ENCODE measurements at places on chromosomes 16 and 17.

DNA sequence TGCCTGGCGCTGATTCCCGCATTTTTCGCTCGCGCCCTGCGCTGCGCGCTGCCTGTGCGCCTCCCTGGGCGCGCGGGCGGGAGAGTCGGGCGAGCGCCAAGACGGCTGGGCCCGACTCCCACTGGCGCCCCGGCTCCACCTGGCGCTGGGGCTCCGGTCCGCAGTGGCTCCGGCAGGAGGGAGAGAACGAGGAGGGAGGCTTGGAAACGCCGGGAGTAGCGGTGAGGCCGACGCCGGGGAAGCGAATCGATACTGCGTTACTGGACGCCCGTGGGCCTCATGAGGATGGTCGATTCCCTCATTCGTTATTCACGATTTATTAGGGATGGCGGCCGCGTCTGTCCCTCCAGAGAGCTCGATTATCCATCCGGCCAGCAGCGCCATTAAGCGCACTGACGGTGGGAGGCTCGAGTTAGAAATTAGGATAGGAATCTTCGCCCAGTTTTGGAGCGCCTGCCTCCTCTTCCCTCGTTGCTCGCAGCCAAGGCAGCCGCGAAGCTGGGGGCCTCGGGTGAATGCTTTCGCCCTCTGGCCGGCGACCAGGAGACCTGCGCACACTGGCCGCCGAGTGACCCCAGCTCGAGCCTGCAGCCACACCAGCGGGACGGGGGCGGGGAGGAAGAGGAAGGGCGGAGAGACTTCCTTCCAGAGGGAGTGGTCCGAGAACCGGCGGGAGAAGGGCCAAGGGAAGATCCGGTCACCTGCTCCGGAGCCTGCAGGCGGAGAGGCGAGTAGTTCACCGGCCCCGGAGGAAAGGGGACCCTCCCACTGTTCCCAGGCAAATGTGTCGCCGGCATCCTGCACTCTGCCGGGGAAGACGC is 1.3 kb upstream of the PCGF2 start:
- DNase-seq = no peak

GRCh38 chr17:82793974-82794630 is 42.2 kb downstream of the TBCD start:
- no peak for DNase-seq

DNA sequence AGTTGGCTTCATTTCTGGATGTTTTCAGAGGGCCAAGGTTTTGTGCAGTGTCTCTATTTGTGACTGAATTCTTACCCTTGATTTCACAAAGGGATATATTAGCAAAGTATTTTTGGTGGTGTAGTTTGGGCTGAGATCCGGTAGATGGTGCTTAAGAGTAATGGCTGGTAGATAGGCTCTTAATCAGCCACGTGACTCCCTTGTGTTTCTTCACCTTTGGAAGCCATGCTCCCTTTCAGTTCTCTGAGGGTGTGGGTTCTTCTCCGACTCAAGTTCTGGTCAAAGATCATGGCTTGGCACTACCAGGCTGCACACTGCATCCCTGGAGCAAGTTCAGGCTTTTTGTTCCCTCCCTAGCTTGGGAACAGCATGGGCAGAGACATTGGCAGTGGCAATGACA is 887.3 kb downstream of the CDH8 start:
- no peak for DNase-seq

DNA sequence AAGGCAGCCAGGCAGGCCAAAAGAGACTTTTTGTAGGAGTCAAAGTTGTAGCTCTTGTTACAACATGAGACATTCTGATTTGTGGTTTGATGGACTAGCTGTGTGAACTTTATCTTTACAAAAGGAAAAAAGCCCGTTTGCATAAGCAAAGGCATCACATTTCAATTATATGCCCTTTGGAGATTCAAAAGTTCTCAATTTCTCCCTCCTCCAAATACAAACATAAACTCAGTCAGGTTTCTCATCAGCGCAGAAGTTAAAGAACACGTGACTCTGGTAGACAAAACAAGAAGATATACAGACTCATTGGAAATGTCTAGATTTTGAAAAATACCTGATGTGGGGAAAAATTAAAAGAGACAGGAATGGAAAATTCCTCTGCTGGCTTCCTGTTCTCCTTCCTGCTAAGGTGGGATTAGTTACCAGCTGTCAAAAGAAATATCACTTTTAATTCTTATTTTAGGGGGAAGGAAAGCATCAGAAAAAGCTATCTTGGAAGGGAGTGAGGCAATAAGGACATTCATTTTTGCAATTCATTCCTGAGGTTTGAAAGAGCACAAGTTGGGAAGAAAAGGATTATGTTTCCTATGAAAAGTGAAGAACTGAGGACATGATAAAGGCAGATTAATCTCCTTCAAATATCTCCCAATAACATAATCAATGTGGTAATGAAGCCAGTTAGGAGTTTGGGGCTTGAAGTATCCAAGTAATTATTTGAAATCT is 4.6 kb upstream of the KCNJ16 start:
- no peak for DNase-seq

DNA sequence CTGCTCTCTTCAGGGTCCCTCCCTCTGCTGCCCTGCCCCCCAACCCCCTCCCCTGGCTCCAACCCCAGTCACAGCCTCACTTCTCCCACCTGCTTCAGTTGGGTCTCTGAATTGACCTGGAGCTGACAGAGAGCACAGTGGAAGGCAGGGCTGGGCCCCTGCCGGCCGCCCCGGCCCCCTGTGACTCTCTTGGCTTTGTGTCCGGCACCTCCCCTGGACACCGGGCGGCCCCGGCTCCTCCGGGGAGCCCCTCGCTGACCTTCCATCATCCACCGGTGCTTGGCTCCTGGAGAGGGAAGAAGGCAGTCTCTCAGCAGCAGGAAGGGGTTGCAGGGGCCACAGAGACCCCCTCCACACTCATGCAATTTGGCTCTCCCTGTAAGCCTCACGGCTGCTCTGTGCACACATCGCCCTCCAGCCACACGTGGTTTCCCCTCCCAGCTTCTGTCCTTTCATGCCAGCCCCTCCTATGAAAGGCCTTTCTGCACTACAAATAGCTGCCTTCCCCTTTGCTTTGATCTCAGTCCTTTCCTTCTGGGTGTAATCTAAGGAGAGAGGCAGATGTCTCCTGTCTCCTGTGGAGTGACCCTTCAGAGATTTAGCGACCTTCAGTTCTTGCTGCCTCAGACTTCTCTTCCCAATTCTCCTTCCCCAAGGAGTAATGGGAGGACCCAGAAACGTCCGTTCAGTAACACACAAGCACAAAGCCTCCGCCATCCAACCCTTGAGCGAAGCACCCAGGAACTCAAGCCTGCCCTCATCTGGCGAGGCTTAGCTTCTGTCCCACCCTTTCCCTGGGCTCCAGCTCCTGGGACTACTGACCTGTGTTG is 8.3 kb downstream of the NKIRAS2 start:
- no peak for DNase-seq

- no peak for DNase-seq
These were observed 41.6 kb downstream of the B9D1 start for GRCh38 chr17:19320876-19321275.

DNA sequence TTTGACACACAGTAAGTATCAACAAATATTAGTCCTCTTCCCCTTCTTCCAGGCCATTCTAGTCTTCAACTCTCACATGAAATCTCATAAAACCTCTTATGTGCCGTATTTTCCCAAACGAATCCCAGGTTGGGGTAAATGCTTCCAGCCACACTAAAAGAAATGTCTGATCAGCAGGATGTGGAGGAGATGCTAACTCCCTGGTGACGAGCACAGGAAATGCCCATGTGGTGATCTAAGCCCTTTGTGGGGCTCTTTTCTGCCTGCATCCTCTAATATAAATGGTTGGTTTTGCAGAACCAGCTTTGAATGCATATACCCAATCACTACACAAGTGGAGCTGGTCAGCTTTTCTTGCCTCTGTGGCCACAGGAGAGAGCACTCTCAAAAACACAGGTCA is 498.2 kb upstream of the ERCC4 start:
- no peak for DNase-seq

DNA sequence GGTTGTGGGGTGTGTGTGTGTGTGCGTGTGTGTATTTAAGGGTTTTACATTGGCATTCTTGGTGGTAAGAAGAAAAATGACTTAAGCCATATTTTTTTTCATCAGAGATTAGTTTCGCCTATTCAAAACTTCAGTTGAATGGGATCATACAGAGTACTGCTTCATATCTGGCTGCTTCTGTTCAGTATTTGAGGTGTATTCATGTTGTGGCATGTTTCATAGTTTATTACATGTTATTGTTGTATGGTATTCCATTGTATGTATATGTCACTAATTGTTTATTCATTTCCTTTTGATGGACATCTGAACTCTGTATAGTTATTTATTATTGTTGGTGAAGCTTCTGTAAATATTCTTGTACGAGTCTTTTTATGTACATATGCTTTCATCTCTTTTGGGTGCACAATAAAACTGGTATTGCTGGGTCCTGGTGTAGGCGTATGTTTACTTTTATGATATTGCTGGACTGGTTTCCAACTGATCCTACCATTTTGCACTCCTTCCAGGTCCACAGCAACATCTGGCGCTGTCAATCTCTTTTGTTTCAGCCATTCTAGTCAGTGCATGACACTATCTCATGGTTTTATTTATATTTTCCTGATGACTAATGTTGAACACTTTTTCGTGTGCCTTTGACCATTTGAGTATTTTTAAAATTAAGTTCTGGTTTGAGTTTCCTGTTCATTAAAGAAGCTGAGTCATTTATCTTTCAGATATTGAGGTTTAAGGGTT is 77.4 kb upstream of the MAF start:
- DNase-seq = no peak

DNA sequence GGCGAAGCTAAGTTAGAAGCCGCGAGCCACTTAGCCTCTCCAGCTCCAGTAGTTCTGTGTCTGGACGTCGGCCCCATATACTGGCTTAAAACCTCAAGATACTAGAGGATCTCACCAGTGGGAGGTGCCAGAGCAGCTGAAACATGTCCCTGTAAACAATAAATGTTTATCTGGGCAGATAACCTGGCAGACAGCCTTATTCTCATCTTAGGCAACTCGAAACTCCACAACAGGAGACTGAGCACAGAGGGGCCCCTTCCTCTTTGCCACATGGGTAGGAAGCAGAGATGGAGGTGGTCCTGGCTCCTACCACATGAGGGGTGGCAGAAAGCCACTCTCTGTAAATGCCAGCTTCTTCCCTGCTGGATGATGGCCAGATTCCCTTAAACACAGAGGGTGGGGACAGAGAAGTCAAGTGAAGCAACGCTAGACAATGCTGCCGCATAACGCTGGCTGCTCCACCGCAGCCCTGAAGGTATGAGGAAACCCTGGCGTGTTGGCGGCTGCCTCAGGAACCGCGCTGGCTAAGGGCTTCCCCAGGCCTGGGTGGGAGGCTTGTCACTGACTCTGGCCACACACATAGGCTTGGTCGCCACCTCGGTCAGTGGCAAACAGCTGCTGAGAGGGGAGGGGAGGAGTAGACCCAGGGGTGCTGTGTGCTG is 67.9 kb downstream of the HIC1 start:
- DNase-seq = no peak

- DNase-seq = no peak
These were observed at the start of gene PRSS53 for GRCh38 chr16:31088459-31089183. Gene PRSS53, minus strand, starts transcription at chr16:31088943. Its CDS starts 134 bp downstream, at chr16:31088809.

DNA sequence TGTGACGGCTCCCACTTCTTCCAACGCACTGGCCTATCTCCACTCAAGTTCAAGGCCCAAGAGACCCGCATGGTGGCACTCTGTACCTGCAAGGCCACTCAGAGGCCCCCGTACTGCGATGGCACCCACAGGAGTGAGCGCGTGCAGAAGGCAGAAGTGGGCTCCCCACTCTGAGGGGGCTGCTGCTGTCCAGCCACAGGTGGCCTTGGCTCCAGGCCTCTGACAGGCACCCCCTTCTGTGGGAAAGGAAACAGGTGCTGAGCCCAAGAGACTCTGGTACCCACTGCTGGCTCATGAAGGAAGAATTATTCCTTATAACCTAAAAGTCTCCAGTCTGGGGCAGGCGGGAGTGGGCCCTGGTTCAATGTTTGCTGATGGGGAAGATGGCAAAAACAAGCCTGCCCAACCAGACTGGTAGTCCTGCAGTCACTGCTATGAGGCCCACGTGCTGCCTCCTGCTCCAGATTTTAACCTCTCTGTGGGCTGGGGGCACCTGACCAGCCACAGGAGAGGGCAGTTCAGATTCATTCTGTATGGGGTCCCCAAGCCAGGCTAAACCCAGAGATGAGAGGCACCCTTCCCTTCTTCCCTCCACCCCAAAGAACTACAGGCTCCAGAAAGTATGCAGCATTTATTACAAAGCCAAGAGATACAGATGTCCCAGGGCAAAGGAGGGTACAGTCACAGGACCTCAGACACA is 3.3 kb downstream of the CISD3 start:
- no peak for DNase-seq

DNA sequence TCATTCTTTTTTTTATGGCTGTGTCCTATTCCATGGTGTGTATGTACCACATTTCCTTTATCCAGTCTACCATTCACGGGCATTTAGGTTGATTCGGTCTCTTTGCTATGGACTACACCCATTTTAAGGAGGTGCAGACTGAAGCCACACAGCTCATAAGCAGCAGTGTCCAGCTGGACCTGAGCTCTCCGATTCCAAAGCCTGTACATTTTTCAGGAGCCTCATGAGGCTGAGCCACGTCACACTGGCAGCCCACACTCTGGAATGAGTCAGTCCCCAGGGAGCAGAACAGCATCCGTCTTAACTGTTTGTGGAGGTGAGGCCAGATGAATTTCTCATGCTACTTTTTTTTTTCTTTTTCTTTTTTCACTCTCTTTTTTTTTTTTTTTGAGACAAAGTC is 116.1 kb downstream of the C16orf95 start:
- DNase-seq = no peak

GRCh38 chr16:70659546-70659945 is 13.2 kb downstream of the IL34 start:
- DNase-seq = no peak

DNA sequence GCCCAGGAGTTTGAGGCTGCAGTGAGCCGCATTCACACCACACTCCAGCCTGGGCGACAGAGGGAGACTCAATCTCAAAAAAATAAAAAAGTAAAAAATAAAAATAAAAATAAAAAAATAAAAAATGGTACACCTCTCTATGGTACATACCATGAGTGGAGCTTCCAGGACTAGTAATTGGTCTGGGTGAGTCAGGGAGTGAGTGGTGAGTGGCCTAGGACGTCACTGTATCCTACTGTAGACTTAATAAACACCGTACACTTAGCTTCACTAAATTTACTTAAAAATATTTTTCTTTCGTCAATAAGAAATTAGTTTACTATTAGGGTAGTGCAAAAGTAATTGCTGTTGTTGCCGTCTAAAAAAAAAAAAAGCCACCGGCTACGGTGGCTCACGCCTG is 9.0 kb downstream of the CDH5 start:
- no peak for DNase-seq

DNA sequence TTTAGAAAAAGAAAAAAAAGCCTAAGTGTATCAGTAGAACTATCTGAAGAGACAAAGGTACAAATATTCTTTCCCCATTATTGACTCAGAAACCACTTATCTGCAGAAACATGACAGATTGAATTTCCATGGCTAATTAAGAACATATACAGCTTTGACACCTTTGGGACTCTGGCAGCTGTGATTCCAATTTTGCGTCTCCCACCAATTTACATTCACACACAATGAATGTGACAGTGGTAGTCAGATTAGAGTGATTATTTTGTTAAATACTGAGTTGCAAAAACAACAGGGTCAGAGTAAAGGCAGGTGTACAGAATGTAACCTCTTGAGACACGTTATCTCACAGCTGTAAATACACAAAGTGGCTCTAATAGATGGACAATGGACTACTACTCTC is 5.3 kb upstream of the PPM1D start:
- no peak for DNase-seq
